ENCODE measurements at places on chromosomes 6 and 20.
A peak's percentile ranks its signal among the peaks of the same experiment; 100 is the strongest.

DNA sequence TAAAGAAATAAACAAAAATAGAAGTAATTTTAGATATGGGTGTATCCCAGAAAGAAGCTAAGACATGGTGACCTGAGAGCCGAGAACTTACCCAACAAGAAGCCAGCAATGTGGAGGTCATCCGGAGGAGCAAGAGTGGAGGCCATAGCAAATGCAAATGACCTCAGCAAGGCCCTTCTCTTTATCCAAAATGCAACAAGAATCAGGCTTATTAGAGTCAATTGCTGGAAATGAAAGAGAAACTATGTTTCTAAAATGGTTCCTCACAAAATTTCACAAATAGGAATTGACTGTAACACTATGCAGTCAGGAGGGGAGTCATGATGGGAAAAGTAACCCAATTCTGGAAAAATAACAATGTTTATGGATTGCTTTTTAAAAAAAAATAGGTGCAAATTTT is 90.4 kb downstream of the TNFAIP3 start:
- no peak for DNase-seq

DNA sequence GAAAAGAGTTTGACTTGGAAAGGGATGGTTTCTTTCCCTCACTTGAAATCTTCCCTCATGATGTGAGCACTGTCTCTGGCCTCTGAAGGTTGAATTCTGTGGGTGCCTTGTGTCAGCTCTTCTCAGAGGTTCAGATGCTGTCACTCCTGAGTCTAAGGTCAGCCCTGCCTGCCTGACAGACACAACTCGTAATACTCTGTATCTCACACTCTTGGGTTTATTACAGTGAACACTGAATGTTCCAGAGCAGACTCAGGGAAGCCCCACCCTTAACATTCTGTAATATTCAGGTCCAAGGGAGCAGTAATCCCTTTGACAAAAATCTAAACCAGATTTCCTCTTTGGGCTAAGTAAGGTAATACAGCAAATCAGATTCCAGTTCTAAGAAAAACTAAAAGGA is 837.8 kb downstream of the QKI start:
- no peak for DNase-seq

DNA sequence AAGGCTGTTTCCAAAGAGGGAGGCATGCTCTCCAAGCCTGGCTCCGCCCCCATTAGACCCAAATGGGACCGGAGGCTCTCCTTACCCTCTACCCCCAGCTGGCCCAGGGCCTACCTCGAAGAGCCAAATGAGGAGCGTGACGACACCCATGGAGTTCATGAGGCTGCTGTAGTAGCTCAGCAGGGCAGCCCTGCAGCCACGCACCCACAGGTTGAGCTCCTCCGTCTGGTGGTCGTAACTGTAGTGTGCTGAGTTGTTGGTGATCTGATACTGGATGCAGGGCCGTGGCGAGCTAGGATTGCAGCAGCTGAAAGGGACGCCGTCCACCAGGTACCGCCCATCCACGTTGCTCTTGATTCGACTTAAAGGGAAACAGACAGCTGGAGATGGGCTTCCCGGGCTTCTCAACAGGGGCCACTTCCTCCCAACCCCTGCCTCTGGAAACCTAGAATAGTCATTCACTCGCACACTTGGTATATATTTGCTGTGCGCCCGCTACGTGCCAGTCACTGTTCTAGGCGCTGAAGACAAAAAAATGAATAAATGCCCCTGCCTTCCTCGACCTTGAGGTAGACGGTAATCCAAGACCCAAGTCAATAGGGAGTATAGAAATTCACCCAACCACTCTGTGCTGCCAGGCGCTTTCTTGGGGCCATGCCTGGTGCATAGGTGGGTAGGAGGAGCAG is 18.0 kb downstream of the PRPH2 start:
- DNase-seq, result no peak

GRCh38 chr6:161226009-161226964 is 47.6 kb downstream of the AGPAT4 start:
- DNase-seq, result no peak

- DNase-seq, result no peak
Observed at GRCh38 chr20:25160897-25161296, 34.6 kb upstream of the ENTPD6 start.

- no peak for DNase-seq
Observed at GRCh38 chr20:22342410-22342809, 242.0 kb downstream of the FOXA2 start.

GRCh38 chr6:11535801-11536230 is 1.7 kb upstream of the TMEM170B start:
- no peak for DNase-seq

DNA sequence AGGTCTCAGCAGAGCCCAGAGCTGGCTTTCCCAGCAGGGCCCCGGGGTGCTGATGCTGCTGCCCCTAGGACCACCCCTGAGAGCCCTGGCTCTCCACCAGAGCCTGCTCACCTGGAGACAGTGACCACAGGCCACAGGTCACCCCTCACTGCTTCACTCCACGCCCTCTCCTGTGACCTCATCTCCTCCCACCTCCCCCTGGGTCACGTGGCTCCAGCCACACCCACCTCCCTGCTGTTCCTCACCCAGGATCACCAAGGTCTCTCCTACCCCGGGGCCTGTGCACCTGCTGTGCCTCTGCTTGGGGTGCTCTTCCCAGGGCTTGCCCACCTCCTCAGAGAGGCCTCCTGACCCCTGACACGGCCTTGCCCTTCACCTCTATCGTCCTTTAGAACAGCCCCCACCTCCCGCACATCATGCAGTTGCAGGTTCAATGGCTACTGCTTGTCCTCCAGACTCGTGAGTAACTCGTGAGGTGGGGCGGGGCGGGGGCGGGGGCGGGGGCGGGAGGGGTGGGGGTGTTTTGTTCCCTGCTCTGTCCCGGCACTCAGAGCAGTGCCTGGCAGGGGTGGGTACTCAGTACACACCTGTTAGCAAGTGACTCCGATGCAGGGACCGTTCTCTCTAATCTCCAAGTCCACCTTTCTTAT is 468.0 kb downstream of the PREX1 start:
- DNase-seq, result no peak

DNA sequence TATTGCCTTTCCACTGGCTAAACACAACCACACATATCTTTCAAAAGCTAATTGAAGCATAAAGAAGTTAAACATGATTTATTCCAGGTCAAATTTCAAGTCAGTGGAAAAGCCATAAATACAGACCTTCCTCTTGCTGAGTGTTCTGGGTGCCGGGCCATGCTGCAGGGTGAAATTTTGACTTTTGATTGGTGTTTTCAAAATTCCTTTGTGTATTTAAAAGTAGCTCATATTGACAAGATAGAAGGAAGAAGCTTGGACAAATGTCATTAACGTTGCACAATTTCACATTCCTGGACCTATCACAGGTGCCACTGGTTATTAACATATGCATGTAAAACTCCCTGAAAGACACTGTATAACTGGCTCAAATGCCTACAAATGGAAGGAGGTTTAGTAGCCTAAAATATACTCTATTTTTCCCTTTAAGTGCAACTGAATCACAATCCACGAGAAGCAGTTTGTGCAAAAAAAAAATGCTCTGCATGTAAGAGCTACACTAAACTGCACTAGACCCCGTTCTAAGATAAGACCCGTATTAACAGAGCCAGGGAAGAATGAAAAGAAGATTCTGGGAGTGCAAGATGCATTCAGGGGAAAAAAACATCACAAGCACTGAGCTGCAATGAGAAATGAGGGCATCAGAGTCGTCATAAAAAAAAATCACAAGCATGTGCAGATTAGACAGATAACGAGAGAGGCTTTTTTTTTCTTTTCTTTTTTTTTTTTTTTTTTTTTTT is 30.4 kb downstream of the ATXN1 start:
- no peak for DNase-seq

- no peak for DNase-seq
Observed at GRCh38 chr20:54231036-54231435, 23.1 kb downstream of the PFDN4 start.

DNA sequence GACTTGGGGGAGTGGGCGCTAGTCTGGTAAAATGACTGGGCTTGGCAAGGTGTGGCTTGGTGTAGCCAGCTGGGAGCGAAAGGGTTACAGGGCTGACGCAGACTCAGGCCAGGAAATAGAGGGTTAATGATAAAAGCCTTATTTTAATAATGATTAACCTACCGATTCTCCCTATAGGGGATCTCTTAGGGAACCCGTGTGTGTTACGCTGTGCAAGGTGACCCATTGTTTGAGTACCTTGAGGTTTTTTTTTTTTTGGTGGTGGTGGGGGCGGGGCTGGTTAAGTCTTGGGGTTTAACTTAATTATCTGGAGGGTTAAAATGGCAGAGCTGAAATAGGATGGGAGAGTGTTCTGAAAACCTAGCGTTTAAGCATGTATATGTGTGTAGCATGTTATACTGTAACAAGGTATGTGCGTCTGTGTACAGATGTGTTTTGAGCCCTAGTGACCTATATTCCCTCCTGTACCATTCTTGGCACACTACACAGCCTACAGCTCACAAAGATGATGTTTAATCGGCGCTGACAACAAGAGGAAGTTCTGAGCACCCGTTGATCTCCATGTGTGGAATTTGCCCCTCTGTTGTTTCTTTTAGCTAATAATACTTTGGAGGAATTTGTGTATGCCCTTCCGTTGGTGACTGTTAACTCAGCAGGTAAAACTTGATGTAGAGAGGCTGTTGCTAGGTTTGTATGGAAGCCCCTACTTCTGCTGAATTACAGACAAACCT is 1.3 kb downstream of the CARMIL1 start:
- no peak for DNase-seq

- DNase-seq, result no peak
Observed at GRCh38 chr6:44923444-44923843, 404.7 kb upstream of the RUNX2 start.

- peak; percentile 14 for DNase-seq
Observed at GRCh38 chr20:1242530-1242929, 16.7 kb downstream of the RAD21L1 start.

GRCh38 chr6:123276546-123276980 is 280.5 kb downstream of the CLVS2 start:
- DNase-seq, result no peak

GRCh38 chr6:167981916-167982462 is 15.5 kb upstream of the KIF25 start:
- DNase-seq, result no peak

DNA sequence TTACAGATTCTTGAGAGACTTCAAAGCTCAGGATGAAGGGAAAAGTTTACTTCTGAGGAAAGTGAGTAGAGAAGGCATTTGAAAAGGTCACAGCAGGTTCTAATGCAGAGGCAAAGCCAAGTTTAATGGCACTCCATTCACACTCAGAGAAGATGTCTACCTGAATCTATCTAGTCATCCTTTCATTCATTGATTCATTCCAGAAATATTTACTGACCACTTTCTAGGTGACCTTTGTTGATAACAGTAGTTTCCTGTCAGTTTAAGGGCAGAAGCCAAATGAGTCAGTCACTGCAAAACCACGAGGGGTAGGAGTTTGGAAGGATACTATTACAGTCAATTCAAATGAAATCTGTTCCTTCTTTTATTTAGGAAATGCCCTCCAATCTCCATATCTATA is 30.8 kb downstream of the FBXO5 start:
- no peak for DNase-seq

DNA sequence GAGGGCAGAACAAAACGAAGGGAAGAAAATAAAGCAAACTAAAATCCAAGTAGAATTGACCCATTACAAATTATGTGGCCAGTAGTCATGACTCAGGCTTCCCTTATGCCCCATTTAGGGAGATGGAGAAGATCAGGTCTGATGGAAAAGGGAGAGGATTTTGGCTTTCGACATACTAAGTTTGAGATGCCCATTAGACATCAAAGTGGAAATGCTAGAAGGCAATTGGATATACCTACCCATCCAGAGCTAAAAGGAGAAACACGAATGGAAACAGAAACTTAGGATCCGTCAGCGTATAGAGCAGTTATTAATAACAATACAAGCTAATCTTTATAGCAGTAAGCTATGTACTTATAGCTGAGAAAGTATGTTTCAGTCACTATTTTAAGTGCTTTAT is 4.8 kb downstream of the TRPC4AP start:
- DNase-seq, result no peak

DNA sequence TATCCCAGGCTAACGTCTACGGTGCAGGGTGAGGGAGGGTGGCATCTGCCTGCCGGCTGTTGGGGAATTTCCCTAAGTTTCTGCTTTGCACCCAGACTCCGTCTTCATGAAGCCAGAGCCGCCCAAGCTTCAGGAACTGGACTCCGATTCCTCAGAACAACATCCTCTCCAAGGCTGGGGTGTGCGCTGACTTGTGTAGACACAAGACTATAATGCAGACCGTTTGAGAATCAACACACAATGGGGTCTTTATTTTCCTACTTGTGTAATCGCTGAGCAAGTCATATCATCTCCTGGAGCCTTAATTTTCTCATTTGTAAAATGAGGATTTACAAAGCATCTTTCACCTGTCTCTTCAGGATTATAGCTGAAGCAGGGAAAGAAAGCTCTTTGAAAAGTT is 160.5 kb upstream of the AGPAT4 start:
- DNase-seq, result no peak

DNA sequence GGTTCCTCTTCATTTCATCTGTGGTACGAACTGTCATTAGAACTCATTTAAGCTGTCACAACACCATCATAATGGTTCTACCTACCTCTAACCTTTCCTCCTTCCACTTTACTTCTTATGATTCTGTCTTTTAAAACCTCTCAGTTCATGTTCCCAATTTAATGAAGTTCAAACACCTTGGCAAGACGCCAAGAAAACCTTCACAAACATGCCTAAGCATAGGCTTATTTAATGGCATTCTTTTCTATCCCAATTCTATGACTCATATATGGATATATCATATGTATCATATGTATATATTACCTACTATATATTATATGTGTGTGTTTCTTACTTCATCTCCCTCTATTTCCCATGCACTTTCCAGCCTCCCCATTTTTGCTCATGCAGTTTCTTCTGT is 283.4 kb upstream of the TBX18 start:
- DNase-seq, result no peak

GRCh38 chr6:16635810-16636602 is 125.3 kb downstream of the ATXN1 start:
- DNase-seq, result no peak

DNA sequence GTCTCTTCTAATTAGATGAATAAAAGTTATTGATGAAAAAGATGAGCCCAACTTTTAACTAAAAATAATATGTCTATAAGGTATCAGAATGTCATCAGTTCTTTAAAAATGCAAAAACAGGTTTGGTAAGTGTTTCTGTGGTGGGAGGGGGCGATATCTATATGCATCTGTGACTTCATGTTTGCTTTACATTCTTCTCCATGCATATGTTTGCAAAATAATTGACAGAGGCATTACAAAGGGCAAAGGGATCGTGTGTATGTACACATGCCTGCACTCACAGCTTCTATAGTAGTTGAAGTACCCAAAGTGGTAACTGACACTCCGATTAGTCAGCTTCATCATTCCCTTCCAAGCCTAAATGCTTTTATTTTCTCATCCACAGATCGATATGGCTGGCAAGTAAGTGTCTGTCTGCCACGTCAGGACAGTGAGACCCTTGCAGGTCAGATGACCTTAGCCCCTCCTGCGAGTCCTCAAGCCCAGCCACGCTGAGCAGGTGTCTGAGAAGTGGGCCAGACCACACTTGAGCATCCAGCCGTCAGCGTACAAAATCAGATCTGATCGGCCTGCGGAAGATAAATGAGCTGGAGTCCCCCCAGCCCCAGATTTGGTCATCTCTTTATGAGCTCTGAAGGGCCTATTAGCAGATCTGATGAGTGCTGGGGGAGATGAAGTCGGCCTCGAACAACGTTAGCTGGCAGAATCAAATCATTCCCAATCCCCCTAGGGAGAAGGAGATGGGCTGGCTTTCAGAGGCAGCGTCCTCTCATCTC is 369.1 kb downstream of the MAFB start:
- DNase-seq, result no peak
